H1 (cell line): ENCODE measurements at places on chromosomes 3 and 15.

DNA sequence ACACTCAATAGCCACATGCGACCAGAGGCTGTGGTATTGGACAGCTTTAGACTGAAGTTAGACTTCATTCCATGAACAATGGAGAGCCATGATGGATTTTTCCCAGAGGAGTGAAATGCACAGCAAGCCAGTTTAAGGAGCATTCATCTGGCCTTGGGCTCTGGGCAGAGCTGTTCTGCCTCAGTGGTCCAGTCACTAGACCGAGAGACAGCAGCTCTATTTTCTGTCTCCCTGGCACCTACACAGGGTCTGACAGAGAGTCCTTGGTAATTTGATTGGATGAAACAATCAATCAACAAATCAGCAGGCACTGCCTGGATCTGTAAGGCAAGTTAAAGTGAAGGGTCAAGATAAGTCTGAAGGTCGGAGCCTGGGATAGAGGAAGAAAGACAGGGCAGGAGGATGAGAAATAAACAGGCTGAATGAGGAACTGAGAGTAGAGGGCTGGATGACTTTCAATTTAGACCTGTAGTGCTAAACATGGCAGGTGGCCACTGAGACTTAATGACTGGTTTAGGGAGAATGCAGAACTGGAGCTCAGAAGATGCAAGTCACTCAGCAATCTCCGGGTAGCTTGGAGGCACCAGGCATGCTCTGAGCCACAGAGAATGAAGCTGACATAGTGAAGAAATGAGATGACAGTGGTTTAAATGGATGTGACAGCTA, 98.5 kb upstream of the SLC25A36 start:
- no peak for DNase-seq

DNA sequence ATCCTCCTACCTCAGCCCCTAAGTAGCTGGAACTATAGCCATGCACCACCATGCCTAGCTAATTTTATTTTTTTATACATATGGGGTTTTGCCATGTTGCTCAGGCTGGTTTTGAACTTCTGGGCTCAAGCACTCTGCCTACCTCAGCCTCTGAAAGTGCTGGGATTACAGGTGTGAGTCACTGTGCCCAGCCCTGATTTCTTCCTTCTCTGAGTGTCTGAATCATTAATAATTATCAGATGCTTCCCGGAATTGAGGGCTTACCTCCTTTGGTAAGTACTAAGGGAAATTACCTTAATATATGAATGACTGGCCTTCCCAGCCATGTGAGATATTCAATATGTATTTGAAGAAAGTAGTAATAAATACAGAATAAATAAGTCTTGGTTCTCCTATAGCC, 7.2 kb downstream of the CLPX start:
- DNase-seq = no peak

DNA sequence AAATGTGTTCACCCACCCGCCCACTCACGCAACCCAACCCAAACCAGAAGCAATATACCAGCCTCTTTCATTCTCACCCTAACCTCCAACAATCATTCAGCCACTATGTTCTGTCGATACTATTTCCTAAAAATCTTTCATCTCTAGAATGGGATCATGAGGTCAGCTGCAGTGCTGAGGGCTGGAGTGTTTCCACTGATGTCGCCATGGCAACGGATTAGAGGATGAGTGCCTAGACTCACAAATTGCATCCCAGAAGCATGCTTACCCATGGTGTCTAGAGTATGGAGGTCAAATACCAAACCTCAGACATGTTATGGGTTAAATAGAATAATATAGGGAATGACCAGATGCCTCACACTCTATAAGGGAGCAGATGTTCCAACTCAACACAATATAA, 138.5 kb downstream of the GABRB3 start:
- DNase-seq = no peak

- no peak for DNase-seq
Measured at GRCh38 chr3:193788189-193788991, 195.4 kb downstream of the OPA1 start.

DNA sequence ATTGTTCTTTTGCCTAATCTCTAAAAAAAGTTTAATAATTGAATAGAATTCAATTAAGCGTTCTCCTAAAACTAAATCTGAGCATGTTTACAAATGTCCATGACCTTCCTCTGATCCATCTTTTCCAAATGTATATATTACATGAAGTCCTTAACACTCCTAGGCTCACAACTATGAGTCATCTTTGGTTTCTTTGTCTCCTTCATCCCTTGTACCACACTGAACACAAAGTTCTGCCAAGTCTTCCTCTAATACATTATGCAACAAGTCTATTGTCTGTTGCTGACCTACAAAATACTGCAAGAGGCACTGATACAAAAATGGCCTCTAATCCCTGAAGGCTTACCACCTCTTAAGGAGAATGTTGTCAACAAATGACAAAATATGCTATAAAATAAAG, 550.2 kb downstream of the PYDC2 start:
- DNase-seq = no peak

DNA sequence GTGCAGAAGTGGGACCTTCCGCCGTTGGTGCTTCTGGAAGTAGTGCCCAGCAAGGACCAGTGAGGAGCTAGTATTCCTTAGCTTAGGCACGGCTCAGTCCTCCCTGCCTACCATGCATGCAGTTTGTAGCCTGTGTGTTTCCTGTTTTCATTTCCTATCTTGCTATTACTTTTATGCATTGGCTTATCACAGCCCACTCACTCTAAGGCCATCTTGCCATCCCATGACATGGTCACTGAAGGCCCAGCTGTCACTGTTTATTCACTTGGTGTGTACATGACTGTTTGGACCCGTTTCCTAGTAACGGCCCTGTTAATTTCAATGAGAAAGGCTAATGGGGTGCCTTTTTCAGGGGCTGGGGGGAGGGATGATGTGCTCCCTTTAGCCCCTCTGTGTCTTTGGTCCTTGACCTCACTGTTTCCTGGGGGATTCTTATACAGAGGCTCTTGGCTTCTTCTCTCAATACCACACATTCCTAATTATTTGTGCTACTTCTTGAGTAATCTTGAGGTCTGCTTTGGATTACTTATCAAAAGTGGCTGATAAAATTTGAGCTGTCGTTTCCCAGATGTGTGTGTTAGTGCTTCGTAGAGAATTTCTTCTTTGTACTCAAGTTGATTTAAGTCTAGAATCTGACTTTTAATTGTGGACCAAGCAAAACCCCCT, 24.5 kb upstream of the TRAK1 start:
- DNase-seq = no peak

GRCh38 chr3:46299608-46300460, 54.1 kb upstream of the CCR2 start:
- DNase-seq = no peak

GRCh38 chr3:144593881-144594280, 622.3 kb downstream of the DIPK2A start:
- DNase-seq = no peak

- no peak for DNase-seq
Measured at GRCh38 chr15:52021128-52021671, 2.2 kb downstream of the MAPK6 start.

DNA sequence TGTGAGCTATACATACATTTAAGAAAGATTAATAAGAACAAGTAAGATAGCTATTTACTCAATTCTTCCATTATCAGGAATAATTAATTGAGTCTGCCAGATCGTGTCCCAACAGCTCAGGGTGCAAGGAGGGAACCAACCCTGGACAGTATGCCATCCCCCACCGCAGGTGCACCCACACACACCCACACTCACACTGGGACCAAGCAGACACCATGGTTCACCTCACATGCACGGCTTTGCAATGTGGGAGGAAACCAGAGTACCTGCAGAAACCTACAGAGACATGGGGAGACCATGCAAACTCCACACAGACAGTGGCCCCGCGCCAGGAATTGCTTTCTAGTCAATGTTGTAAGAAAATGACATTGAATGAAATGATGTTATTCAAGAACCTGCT, 20.0 kb upstream of the TJP1 start:
- DNase-seq = no peak

DNA sequence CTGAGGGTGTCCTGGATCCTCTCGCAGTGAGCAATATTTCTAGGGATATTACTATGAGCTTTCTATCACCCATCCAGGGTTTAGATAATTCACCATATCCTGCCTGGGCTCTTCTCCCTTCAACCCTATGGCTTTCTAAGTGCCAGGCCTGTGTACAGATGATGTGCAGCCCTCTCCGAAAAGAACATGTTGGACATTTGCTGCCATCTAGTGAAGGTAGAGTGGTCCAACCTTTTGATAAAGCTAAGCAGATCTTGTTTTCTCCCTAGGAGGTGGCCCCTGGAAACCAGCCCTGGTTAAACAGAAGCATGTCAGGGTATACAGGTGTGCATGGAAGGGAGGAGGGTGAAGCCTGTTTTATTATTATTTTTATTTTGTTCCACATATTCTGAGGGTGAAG, 27.9 kb upstream of the SCN10A start:
- DNase-seq = no peak

GRCh38 chr3:37441689-37442088, 267.3 kb upstream of the LRRFIP2 start:
- DNase-seq = no peak

DNA sequence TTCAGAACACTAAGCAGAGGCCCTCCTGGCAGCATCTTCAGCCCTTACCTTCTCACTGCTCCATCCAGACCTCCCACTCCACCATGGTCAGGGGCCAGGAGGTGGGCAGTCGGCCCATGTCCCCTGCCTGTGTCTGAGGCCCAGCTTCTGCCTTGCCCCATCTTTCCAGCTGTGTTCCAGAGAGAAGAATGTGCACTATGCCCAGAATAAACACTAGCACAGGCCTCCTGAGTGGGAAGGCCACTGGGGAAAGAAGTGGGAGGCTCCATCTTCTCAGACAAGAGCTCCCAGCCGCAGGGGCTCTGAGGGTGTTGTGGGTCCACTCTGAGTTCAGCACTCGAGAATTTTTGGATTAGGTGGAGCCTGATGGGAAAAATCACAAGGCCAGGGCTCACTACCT, 44.5 kb downstream of the ADCY5 start:
- DNase-seq = no peak

DNA sequence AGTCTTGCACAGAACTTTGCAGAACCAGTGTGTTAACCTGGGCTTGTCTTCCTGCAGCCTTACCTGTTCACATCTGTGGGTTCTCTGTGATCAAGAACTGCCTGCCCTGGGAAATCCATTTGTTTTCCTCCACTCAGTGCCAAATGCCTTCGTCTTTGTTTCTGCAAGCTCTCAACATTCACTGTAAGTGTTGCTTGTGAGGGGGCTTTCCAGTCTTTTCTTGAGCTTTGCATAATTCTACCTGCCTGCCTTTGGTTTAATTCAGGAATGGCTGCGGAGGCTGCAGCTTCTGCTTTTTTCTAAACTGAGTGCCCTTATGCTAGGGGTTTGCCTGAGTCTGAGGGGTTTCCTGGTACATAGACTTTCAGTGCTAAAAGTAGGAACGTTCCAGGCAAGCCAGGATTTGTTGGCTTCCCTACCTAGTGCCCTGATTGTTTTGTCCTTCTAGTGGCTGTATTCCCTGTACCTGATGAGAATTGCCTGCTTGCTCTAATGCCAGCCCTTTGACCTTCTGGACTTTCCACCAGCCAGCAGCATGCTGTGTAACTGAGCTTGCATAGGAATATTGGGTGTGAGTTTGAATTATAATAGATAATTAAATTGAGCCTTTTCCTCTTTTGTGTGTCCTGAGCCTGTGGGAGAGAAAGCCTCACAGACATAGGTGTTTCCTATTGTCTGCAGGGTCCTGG, 96.6 kb upstream of the CLSTN2 start:
- DNase-seq = no peak

GRCh38 chr3:121295979-121296378, 249.8 kb downstream of the POLQ start:
- DNase-seq = no peak

DNA sequence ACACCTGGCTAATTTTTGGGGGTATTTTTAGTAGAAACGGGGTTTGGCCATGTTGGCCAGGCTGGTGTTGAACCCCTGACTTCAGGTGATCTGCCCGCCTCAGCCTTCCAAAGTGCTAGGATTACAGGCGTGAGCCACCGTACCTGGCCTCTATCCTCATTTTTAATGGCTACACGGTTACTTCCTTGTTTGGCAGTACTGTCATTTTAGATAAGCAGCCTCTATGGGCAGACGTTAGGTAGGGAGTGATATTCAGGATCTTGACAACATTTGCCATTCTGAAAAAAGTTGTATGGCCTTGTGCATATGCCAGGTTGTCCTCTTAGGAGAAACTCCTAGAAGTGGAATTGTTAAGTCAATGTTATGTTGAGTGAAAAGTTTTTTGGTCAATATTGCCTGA, 141.7 kb downstream of the ITPR1 start:
- DNase-seq = no peak

DNA sequence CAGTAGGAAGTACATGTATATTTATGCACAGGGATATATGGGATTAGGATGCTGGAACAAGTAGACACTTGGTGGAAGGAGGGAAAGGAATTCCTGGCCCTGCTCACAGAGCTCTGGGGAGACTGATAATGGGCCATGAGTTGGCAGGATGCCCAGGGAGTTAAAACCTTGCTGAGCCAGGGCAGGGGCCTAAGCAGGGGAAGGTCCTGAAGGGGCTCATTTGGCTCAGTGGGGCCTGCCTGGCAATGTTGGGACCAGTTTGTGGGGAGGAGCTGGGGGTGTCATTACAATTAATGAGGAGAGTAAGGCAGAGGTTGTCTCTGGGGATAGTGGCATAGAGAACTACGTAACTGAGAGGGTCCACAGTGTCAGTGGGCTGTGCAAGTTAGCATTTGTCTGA, 124.2 kb upstream of the ADPGK start:
- DNase-seq = no peak

GRCh38 chr15:29039466-29040369, 153.9 kb downstream of the APBA2 start:
- DNase-seq = no peak

GRCh38 chr15:58074452-58074851, 8.9 kb upstream of the ALDH1A2 start:
- no peak for DNase-seq

DNA sequence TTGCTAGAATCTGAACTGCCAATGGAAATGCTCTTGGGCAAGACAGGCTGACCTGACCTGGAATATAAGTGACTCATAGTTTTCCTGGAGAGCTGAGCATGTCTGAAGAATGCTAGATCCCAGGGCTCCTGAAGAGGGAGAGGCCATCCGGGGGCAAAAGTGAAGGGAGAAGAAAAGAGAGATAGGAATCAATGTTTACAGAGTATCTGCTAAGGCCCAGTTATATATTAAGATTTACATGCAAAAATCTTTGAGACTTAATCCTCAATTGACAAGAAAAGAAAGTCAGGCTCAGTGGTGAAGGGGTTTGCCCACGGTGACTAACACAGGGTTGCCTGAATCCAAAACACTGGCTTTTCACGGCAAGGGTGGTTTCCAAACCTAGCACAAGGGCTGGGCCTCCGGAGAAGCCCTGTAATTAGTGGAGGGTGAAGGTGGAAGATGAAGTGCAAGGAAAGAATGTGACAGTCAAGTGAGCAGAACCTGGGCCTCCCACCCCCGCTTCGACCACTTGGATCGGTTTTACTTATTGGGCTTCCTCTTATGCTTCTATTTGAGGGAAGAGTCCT, 91.7 kb upstream of the FGF12 start:
- no peak for DNase-seq

DNA sequence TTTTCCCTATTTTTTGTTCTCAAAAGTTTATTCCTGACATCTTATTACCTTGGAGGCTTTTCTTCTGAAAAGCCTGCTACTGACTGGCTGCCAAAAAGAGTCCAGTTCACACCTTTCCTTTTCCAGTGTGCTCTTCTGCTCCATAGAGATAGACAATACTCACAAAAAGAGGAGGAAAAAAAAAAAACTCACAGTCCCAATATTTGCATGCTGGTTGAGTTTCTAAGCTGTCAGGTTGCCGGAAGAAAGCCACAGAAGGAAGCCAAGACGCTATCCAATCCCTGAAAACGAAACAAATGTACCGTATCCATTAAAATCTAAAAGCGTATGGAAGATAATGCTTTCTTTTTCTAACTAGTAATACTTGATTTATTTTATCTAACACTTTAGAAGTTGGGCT, 299.5 kb downstream of the CADM2 start:
- DNase-seq = no peak

- DNase-seq = no peak
Measured at GRCh38 chr15:43749690-43750345, 3.6 kb downstream of the PDIA3 start.
